ENCODE measurements at places on chromosomes 5 and 9.

- H3K4me1 ChIP-seq: no peaks in the 10 kb centered on the region
- H3K36me3 ChIP-seq: peaks cover 62% of the 10 kb centered on the region
- no peak overlapping the region for H3K4me3 ChIP-seq
- no peaks in the 10 kb centered on the region for H3K27me3 ChIP-seq
These were observed 45.4 kb upstream of the FBXW11 start for GRCh38 chr5:172051643-172052339.

DNA sequence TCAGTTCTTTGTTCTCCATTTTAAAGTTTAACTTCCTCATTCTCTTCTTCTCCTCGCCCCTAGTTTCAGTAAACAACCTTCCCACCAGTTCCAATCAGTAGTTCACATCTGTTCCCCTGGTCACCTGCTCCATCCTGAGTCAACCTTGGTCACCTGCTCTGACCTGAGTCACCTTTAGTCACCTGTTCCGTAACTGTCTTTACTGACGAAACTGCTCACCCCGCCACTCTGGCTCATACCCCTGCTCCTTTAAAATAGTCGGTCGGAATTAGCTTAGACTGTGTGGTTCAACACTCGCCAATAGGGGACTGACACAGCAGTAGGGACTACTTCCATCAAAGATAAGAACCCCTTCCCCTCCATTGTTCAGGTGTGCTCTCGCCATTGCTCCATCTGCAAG is 76.3 kb upstream of the GPBP1 start:
- H3K4me1 ChIP-seq: no peaks in the 10 kb centered on the region
- no peaks in the 10 kb centered on the region for H3K27me3 ChIP-seq
- no peak overlapping the region for H3K27ac ChIP-seq
- H3K4me3 ChIP-seq: no peak overlapping the region
- H3K36me3 ChIP-seq: no peaks in the 10 kb centered on the region
- DNase-seq: no peak

DNA sequence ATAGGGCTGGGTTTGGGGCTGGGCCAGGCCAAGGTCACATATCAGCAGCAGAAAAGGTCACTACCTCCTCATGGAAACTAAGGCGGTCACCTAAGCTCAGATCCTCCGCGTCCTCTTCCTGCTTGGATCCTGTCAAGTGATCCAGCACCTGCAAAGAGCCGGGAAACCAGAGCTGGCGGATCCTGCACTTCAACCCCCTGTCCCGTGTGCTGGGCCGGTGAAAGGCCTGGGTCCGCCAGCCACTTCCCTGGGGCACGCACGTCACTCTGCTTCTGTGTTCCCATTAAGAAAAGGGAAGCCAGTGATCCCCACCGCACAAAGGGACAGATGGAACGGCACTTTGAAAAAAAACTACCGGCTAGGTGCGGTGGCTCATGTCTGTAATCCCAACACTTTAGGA is 61.3 kb upstream of the STXBP1 start:
- H3K27ac ChIP-seq: no peak overlapping the region
- H3K27me3 ChIP-seq: no peaks in the 10 kb centered on the region
- no peak overlapping the region for H3K4me3 ChIP-seq
- peaks cover 13% of the 10 kb centered on the region for H3K4me1 ChIP-seq
- no peaks in the 10 kb centered on the region for H3K36me3 ChIP-seq

- peaks cover 10% of the 10 kb centered on the region for H3K4me1 ChIP-seq
- no peak overlapping the region for H3K4me3 ChIP-seq
- DNase-seq: no peak
- H3K27me3 ChIP-seq: peaks cover 32% of the 10 kb centered on the region
- no peak overlapping the region for H3K27ac ChIP-seq
These were observed 40.6 kb downstream of the TMEM174 start for GRCh38 chr5:73213566-73213998.

DNA sequence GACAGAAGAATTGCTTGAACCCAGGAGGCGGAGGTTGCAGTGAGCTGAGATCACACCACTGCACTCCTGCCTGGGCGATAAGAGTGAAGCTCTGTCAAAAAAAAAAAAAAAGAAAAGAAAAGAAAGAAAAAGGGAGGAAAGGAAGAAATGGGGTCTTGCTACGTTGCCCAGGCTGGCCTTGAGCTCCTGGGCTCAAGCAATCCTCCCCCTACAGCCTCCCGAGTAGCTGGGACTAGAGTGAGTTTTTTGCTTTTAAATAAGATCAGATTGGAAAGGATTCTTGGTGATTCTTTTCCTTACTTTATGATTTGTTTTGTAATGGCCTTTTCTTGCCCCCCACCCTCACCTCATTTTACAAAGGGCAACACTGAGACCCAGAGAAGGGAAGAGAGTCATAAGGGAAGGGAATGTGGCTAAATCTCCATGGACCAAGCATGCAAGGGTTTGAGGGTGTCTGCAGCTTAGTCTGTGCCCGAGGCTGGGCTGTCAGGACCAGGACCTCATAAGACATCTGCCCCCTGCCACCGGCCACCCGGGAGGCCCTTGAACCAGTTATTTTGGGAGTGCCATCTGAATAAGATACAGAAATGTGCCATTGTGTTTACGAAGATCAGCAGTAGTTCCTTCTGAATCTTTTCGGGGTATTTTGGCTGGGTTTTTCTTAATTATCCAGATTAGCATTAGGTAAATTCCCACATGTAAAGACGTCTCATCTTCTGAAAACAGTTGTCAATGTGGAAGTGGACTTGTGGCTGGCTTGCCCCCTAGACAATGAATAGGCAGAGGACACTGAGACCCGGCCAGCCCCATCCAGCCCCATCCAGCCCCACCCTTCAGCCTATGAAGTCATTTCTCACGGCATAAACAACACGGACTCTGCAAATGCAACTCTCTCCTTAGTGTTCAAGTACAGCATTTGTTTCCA is 44.5 kb upstream of the GRHPR start:
- no peaks in the 10 kb centered on the region for H3K36me3 ChIP-seq
- DNase-seq: no peak
- no peak overlapping the region for H3K4me3 ChIP-seq
- H3K27me3 ChIP-seq: no peaks in the 10 kb centered on the region
- no peaks in the 10 kb centered on the region for H3K4me1 ChIP-seq

DNA sequence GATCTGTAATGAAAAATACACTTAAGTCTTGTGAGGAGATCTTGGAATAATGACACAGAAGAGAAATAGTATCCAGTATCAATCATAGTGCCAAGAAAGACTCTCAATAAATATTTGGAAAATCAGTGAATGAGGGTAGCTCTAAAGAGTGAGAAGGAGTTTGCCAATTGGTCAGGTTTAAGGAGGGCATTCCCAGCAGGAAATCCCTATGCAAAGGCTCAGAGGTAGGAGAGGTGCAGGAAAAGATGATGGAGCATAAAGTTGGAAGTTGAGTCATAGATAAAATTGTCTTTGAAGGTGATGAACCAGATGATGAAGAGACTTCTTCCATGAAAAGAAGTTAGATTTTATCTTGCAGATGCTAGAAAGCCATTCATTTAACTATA is 27.8 kb downstream of the TNPO1 start:
- DNase-seq: no peak
- no peak overlapping the region for H3K4me3 ChIP-seq
- H3K4me1 ChIP-seq: peaks cover 2% of the 10 kb centered on the region
- H3K27ac ChIP-seq: no peak overlapping the region
- H3K36me3 ChIP-seq: no peaks in the 10 kb centered on the region

DNA sequence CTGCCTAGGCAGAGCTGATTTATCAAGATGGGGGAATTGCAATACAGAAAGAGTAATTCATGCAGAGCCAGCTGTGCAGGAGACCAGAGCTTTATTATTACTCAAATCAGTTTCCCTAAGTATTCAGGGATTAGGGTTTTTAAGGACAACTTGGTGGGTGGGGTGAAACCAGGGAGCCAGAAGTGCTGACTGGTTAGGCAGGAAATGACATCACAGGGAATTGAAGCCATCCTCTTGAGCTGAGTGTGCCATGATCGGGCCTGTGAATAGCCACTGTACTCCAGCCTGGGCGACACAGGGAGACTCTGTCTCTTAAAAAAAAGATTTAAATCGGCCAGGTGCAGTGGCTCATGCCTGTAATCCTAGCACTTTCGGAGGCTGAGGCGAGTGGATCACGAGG is 45.3 kb upstream of the CDK5RAP2 start:
- H3K27ac ChIP-seq: no peak overlapping the region
- no peak overlapping the region for H3K4me3 ChIP-seq
- H3K36me3 ChIP-seq: no peaks in the 10 kb centered on the region
- no peak for DNase-seq

Measured in common myeloid progenitor, CD34-positive (primary cell).